SJSA1 (cell line): ENCODE measurements at places on chromosomes 6 and 20. TPM values are rescaled to one million over a fixed set of nuclear protein-coding genes. Genes with fewer than 3 reads are reported as not detected.

The BIRC7 gene
- not detected in 2 replicates for total RNA-seq

The MCM8 gene
- 38.3 and 38.9 TPM in 2 replicates for total RNA-seq

The TBC1D20 gene
- total RNA-seq: 19.5 and 20.1 TPM in 2 replicates

DNA sequence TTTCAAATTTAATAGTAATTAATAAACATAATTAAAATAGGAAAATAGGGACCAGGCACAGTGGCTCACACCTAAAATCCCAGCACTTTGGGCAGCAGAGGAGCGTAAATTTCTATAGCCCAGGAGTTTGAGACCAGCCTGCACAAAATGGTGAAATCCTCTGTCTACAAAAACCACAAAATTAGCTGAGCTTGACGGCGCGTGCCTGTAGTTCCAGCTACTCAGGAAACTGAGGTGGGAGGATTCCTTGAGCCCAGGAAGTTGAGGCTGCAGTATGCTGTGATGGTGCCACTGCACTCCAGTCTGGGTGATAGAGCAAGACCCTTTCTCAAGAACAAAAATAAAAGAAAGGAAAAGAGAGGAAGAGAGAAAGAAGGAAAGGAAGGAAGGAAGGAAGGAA, 1387.0 kb upstream of the ADGRB3 start:
- no peak for DNase-seq

- no peak for DNase-seq
These were observed 53.4 kb downstream of the PTCHD4 start for GRCh38 chr6:48057601-48058000.

The GGT7 gene
- 1.5 and 3.9 TPM in 2 replicates for total RNA-seq

The EBF4 gene
- 4.0 and 4.4 TPM in 2 replicates for total RNA-seq

- DNase-seq: peak; percentile 80
These were observed at the start of gene RUNX2 for GRCh38 chr6:45327956-45328522. TSS of gene RUNX2 (plus strand) at chr6:45328330. CDS start at chr6:45328727, 397 bp downstream.
